Kidney epithelial cell (primary cell): ENCODE measurements at places on chromosomes 2 and 18.

GRCh38 chr2:178250429-178250828 lies 56.1 kb downstream of the OSBPL6 start:
- DNase-seq, result no peak

DNA sequence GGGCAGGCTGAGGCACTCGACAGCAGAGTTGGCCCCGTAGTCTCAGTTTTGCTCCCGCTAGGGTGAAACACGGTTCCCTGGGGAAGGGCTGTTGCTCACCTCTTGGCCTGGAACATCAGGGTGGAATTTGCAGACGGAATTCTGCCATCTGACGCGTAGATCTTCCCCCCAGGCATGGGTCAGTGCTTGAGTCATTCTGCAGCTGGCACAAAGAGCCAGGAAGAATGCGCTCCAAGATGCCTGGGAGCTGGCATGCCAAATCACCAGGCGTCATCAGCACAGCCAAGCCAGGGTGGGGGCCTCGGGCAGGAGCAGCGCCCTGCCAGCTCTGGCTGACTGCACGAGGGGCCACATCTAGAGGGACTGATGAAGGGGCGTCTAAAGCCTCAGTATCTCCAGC lies 42.7 kb downstream of the ODC1 start:
- peak; percentile 95 for DNase-seq

- no peak for DNase-seq
Observed at GRCh38 chr2:102061962-102062795, 70.4 kb downstream of the IL1R2 start.

GRCh38 chr2:45145073-45145899 lies 136.0 kb upstream of the SIX2 start:
- DNase-seq, result no peak

DNA sequence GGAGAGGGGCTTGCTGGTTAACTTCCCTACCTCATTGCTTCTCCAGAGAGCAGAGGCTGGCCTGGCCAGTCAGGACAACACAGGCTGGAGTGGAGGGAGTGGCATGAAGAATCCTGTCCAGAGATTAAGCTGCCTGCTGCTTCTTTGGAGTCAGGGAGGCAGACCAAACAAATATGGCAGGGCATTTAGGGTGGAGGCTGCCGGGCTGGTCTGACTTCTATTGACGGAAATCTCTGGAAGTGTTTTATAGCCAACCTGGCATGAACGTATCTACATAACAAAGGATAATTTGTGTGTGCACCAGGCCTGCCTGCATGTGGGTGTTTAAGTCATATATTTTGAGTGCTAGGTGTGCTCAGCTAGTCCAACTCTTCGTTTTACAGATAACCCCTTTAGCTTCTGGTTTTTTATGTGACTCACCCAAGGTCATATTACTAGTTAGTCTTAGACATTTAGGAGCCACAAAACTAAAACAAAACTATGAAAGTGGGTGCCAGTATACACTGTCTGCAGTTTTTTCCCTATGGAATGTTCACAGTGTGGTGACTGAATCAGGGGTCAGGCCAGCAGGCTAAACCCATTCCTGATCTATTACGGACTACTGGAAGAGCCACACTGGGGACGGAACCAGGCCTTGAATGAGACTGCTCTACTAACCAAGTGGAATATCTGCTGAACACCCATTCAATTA lies 5.5 kb downstream of the NPC1 start:
- no peak for DNase-seq

GRCh38 chr2:147884830-147885229 lies 40.0 kb downstream of the ACVR2A start:
- no peak for DNase-seq

GRCh38 chr2:85022232-85022631 lies 51.3 kb downstream of the KCMF1 start:
- no peak for DNase-seq

GRCh38 chr2:129744141-129744540 lies 235.3 kb upstream of the RAB6C start:
- no peak for DNase-seq

- no peak for DNase-seq
Observed at GRCh38 chr2:98847853-98848252, 88.2 kb downstream of the CRACDL start.

DNA sequence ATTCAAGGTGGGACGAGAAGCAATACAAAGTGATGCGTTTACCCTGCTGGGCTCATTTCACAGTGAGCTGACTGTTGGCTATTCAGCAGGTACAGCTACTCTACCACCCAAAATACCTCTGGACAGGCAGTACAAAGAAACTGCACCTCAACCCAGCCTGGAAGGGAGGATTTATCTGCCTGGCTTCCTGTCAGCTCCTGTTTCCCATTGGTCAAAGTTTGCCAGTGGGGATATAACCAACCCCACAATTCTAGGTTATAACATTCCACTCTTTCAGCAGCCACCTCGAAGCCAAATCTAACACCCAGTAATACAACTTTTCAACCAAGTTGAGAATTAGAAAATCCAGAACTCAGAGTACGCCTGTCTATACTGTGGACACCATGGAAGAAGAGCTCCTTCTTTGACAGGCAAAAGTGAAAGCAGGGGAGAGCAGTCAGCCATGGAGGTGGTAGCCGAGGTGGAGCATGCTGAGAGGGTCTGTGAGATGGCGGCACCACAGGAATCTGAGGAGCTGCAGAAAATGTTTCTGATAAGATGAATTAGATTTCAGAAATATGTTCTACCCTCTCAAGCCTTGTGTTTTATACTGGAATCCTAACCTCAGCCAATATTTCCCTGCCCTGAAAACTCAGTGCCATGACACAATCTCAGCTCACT lies 10.8 kb downstream of the DUSP19 start:
- DNase-seq, result no peak

- no peak for DNase-seq
Observed at GRCh38 chr2:239065962-239066361, 218.1 kb downstream of the TWIST2 start.

DNA sequence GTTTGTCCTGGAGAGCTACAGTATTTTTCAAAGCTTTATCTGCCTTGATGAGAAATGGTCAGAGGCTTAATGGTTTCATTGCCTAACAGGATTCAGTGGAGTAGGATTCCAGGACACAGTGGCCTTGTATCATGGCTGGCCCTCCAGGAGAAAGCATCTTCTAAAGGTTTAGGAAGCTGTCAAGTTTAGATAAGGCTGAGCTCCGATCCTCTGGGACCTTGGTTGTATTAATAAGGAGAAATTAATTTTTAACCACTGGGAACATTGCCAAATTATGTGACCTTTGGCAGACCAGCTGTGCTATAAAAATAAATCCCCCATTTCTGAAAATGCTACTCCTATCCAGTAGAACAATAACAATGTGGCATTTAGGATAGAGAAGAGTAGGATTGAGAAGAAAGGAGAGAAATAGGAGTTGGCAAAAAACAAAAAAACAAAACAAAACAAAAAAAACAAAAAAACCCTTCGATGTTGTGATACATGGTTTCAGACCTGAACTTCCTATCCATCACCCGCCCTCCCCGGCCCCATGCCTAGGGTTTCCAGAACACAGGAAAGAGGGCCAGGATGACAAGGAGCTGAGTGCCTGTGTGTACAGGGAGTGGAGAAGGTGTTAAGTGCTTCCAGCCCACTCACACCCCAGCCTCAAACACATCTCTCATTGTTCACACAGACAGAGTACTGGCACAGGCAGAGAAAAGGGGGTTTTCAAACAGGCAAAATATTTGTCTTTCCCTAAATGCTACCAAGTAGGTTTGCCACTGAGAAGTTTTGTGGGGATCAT lies 6.3 kb downstream of the NRP2 start:
- no peak for DNase-seq

- no peak for DNase-seq
Observed at GRCh38 chr2:21270083-21270491, 146.3 kb downstream of the TDRD15 start.

DNA sequence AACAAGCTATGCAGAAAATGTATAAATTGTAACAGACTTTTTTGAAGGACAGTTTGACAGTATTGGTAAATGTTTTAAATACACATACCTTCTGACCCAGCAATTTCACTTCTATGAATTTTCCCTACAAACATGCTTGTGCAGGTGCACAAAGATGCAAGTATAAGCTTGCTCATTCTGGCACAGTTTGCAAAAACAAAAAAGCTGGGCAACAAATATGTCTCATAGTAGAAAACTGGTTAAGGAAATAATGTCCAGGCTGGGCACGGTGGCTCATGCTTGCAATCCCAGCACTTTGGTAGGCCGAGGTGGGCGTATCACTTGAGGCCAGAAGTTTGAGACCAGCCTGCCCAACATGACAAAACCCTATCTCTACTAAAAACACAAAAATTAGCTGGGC lies 96.9 kb upstream of the NEDD4L start:
- no peak for DNase-seq

- no peak for DNase-seq
Observed at GRCh38 chr18:22277758-22278157, 108.4 kb downstream of the GATA6 start.

- DNase-seq, result no peak
Observed at GRCh38 chr2:201618744-201619662, 24.3 kb downstream of the TMEM237 start.

DNA sequence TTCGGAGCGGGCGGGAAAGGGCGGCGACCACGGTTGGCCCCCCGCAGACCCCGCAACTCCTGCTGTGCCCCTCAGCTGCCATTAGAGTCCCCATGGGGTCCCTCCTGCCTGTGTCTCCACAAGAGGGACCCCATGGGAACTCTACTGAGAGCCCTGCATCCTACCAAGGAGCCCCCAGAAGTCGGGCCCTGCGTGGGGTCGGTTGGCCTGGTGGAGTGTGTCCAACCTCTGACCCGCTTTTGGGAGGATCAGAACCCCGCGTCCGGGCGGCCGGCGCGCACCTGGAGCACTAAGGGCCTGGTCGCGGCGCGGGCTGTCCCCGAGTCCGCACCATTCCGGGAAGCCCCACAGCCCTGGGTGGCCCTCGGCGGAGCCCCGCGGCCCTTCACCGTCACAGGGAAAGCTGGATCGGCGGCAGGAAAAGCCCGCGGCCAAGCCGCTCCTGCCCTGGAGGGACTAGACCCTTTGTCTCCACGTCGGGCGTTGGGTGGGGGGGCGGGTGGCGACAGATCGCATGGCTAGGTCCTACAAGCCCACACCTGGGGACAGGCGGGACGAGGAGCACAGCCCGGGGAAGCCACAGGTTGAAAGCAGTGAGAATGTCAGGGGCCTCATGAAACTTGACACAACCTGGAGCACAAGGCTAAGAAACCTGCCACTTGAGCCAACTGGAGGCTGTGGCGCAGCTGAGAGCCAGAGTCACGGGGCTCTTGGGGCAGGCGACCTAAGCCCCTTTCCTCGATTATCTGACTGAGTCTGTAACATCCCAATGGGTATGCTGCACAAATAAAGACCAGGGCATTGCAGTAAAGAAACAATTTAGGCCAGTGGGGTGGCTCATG lies 11.2 kb upstream of the CXXC1 start:
- no peak for DNase-seq

- peak; percentile 18 for DNase-seq
Observed at GRCh38 chr2:170409164-170409535, 231.2 kb downstream of the MYO3B start.

- no peak for DNase-seq
Observed at GRCh38 chr2:101467306-101467705, 7.6 kb downstream of the RFX8 start.

GRCh38 chr2:103276869-103277268 lies 515.0 kb downstream of the TMEM182 start:
- DNase-seq, result no peak

GRCh38 chr18:61572871-61573270 lies 239.6 kb downstream of the CDH20 start:
- no peak for DNase-seq

DNA sequence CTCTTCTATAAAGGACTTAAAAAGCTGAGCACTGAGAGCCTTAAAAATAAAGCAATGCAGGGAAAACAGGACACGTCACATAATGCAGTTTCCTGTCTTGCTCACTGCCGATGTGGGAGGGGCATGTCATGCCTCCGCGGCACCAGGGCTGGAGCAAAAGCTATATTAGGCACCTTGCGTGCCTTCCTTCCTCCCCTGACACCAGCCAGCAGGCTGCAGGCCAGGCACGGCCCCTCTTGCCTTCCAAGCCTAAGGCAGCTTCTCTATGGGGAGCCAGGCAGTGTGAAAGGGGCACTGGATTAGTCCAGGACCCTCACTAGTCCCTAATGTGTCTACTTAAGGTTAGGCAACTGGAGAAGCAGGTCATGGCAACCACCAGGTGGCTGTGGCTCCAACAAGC lies 26.3 kb downstream of the MRPL35 start:
- no peak for DNase-seq

DNA sequence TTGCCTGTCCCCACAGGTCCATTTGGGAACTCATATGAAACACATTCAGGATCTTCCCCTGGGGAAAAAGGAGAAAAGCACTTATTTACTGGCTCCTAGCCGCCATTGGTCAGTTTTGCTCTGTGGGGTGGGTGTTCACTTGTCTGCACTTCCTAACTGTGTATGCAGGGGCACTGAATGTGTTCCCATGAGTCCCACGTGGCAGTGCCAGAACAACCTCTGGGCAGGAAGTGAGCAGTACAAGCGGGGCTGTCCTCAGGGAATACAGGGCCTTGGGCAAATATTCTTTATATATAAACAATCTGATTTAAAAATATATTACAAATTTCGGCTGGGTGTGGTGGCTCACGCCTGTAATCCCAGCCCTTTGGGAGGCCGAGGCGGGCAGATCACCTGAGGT lies 21.8 kb upstream of the CTIF start:
- DNase-seq, result no peak

DNA sequence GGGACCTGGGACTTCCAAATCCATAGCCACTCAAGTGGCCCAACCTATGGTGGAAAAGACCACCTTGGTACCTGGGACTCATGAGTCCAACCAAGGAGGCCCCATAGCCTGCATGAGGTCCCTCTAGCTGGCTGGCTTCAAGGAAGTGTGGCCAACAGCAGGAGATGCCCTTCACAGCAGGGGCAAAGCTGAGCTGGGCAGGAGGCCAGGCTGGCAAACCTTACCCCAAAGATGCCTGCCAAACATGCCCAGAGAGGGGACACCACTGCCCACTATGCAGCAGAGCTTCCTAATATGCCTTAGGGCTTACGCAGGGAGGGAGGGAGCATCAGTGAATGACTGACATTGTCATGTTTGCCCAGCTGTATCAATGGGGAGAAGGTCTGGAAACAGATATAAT lies 188.0 kb upstream of the GLI2 start:
- no peak for DNase-seq

DNA sequence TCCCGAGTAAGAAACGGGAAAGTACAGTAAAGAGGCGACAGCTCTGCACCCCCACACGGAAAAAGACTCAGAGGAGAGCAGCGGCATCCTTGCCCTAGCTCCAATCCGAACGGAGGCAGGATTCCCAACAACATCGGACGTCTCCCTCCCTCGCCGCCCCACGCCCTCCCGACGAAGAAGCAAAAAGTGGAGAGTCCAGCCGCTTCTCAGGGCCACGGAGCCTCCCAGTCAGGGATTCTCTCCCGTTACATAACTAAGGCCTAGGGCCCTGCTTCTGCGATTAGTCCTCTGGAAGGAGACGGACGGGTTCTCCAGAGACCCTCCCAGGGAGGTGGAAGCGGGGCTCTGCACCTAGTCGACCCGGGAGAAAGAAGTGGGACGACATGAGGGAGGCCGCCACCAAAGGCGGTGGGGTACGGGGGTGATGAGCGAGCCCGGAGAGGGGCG lies 587 bp downstream of the SUMO1 start:
- no peak for DNase-seq
